T-helper 17 cell (primary cell): ENCODE measurements at places on chromosomes 3 and 15. TPM values are rescaled to one million over a fixed set of nuclear protein-coding genes. Genes with fewer than 3 reads are reported as not detected.

- peaks cover 7% of the 10 kb centered on the region for H3K4me1 ChIP-seq
- no peak for DNase-seq
- peaks cover 8% of the 10 kb centered on the region for H3K27me3 ChIP-seq
- H3K36me3 ChIP-seq: no peaks in the 10 kb centered on the region
Observed at GRCh38 chr15:98734466-98735199, 86.3 kb downstream of the IGF1R start.

GRCh38 chr15:62706317-62706716 lies 336.2 kb upstream of the TPM1 start:
- no peak overlapping the region for H3K4me3 ChIP-seq
- H3K36me3 ChIP-seq: no peaks in the 10 kb centered on the region
- no peak for DNase-seq
- peaks cover 12% of the 10 kb centered on the region for H3K27me3 ChIP-seq
- no peaks in the 10 kb centered on the region for H3K4me1 ChIP-seq
- H3K27ac ChIP-seq: no peak overlapping the region

GRCh38 chr15:98954411-98954810 lies 53.2 kb downstream of the PGPEP1L start:
- no peak overlapping the region for H3K4me3 ChIP-seq
- no peak for DNase-seq
- H3K27ac ChIP-seq: no peak overlapping the region
- no peaks in the 10 kb centered on the region for H3K4me1 ChIP-seq
- no peaks in the 10 kb centered on the region for H3K27me3 ChIP-seq
- H3K36me3 ChIP-seq: peaks cover 4% of the 10 kb centered on the region

DNA sequence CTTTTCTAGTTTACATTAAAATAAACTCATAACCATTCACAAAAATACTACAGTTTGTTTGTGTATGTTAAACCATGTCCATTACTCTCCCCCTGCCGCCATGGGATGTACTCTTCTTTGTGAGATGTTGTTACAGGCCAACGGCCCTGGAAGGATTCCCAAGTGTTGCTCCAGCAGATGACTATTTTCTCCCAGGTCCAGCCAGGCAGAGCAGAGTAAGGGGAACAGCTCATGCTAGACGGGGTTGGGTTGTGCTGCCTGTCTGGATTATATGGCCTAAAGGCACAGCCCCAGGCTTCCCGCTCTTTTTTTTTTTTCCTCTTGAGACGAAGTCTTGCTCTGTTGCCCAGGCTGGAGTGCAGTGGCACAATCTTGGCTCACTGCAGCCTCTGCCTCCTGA lies 24.5 kb upstream of the SLCO2A1 start:
- H3K36me3 ChIP-seq: no peaks in the 10 kb centered on the region
- no peak overlapping the region for H3K4me3 ChIP-seq
- H3K27me3 ChIP-seq: peaks cover 41% of the 10 kb centered on the region
- H3K27ac ChIP-seq: no peak overlapping the region
- peaks cover 6% of the 10 kb centered on the region for H3K4me1 ChIP-seq
- no peak for DNase-seq

GRCh38 chr3:34001022-34001421 lies 202.6 kb downstream of the PDCD6IP start:
- H3K4me3 ChIP-seq: no peak overlapping the region
- no peaks in the 10 kb centered on the region for H3K36me3 ChIP-seq
- DNase-seq: no peak
- no peak overlapping the region for H3K27ac ChIP-seq
- H3K27me3 ChIP-seq: peaks cover 4% of the 10 kb centered on the region

GRCh38 chr3:23751212-23751723 lies 54.5 kb upstream of the UBE2E1 start:
- H3K27ac ChIP-seq: no peak overlapping the region
- no peaks in the 10 kb centered on the region for H3K36me3 ChIP-seq
- H3K27me3 ChIP-seq: peaks cover 11% of the 10 kb centered on the region
- H3K4me3 ChIP-seq: no peak overlapping the region
- DNase-seq: no peak
- H3K4me1 ChIP-seq: no peaks in the 10 kb centered on the region

DNA sequence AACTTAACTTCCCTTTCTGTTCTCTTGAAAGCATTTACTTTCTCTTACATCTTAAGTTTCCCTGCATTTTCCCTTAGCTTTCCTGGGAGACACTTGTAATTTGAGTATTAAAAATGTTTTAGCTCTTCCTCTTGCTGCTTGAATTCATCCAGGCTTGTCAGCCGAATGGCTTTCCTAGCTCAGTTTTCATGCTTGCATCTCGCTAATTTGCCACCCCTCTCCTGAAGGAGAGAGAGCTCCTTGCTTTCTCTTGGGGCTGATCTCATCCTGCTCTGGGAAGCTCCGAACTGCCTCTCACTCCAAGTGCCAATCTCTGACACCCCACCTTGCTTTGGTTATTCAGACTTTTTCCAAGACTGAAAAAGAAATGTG lies 374.6 kb upstream of the TBL1XR1 start:
- peaks cover 3% of the 10 kb centered on the region for H3K4me1 ChIP-seq
- H3K27me3 ChIP-seq: peaks cover 6% of the 10 kb centered on the region
- H3K4me3 ChIP-seq: no peak overlapping the region
- H3K27ac ChIP-seq: no peak overlapping the region

GRCh38 chr3:169563775-169564059 lies 99.8 kb downstream of the MECOM start:
- H3K4me1 ChIP-seq: peaks cover 2% of the 10 kb centered on the region
- no peaks in the 10 kb centered on the region for H3K36me3 ChIP-seq
- no peak for DNase-seq
- peaks cover 12% of the 10 kb centered on the region for H3K27me3 ChIP-seq

GRCh38 chr3:47661121-47661752 lies 82.6 kb upstream of the CSPG5 start:
- H3K27ac ChIP-seq: no peak overlapping the region
- peaks cover 20% of the 10 kb centered on the region for H3K36me3 ChIP-seq
- no peak for DNase-seq
- peaks cover 5% of the 10 kb centered on the region for H3K4me1 ChIP-seq
- H3K4me3 ChIP-seq: no peak overlapping the region

- peaks cover 4% of the 10 kb centered on the region for H3K36me3 ChIP-seq
- H3K4me3 ChIP-seq: no peak overlapping the region
- no peak for DNase-seq
- peaks cover 2% of the 10 kb centered on the region for H3K4me1 ChIP-seq
Observed at GRCh38 chr3:45153658-45154437, 7.7 kb upstream of the CDCP1 start.

DNA sequence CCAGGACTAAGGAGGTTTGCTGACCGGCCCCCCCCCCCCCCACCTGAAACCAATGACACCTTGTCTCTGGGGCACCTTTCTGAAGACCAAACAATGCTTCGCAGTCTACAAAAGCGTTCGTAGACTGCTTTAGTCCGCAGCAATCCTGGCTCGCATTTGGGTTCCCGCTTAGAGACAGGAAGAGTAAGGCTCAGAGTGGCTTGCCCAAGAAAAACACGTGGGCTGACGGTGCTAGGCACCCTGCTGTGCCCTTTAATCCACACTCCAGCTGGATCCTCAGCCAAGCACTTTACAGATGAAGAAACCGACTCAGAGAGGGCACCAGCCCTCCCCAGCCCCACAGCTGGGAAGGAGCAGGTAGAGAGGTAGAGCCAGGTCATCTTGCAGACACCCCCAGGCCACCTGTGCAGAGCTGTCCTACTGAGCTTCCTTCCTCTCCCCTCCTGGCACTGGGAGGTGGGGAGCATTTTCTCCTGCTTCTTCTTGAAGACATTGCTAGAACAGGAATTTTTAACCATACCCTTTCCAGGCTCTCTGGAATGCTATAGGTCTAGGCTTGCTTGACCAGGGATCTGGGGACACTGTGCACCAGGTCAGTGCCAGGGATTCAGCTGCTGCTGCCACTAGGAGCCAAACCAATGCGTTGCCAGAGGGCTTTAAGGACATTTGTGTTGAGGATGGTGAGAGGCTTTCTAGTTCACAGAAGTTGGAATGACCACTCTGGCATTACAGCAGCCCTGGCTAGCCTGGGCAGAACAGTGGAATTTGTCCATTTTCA lies 1.0 kb upstream of the KLF15 start:
- peaks cover 9% of the 10 kb centered on the region for H3K4me1 ChIP-seq
- H3K27ac ChIP-seq: no peak overlapping the region
- peak overlapping the region; percentile 90 for H3K4me3 ChIP-seq
- H3K36me3 ChIP-seq: peaks cover 9% of the 10 kb centered on the region

DNA sequence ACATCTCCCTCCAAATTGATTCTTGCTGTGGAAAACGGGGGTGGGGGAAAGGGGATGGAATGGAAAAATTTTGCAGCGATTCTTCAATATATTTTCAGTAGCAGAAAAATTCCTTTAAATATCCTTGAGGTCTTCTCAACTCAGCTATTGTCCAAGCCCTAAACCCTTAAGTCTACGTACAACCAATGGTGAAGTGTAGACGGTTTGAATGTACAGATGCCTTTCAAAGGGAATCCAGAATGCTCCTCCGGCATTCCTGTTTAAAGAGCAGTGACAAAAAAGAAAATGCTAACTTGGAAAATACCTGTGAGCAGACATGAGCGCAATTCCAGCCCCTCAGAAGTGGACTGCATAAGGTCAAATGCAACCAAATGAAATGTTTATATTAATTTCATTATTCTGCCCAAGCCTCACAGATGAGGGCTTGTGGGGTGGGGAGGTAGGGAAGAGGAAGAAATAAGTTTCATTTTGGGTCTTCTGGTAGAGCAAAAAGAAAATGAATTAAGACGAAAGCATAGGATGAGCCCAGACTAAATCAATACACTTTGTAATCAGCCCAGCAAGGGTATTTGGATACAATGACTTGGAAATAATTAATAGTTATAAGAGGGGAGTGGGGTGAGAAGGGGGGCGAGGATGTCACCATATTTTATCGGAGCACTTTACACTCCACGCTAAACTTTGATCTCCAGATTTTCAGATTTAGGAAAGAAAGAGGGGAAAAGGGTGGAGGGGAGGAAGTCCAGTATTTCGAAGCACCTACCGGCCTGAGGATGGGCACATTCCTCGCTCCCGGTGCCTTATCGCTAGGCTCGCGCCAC lies 2.7 kb downstream of the FOXP1 start:
- no peak for DNase-seq
- H3K27ac ChIP-seq: peak overlapping the region; percentile 95
- no peaks in the 10 kb centered on the region for H3K27me3 ChIP-seq
- H3K4me1 ChIP-seq: peaks cover 28% of the 10 kb centered on the region

GRCh38 chr15:67801926-67802914 lies 23.1 kb upstream of the SKOR1 start:
- no peaks in the 10 kb centered on the region for H3K36me3 ChIP-seq
- H3K4me1 ChIP-seq: peaks cover 2% of the 10 kb centered on the region

- peaks cover 6% of the 10 kb centered on the region for H3K27me3 ChIP-seq
- H3K36me3 ChIP-seq: no peaks in the 10 kb centered on the region
- no peak for DNase-seq
- H3K4me3 ChIP-seq: no peak overlapping the region
- H3K4me1 ChIP-seq: no peaks in the 10 kb centered on the region
Observed at GRCh38 chr3:8371960-8372463, 129.6 kb upstream of the LMCD1 start.

DNA sequence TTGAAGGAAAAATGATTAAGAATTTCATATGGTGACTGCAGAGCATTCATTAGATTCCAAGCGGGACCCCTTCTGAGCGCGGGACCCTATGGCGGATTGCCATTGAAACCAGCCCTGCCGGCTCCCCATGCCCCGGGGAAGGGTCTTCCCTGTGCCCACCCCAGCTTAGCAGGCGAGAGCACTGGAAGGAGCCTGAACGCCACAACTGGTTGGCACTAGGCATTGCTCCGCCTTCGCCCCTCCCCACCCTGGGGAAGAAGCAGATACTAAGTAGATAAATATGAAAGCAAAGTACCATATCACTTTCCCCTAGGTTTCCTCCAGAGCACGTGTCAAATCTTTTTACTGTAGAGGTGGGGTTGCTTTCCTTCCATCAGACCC lies 70.7 kb downstream of the CYP19A1 start:
- peaks cover 2% of the 10 kb centered on the region for H3K36me3 ChIP-seq
- H3K4me3 ChIP-seq: no peak overlapping the region
- no peak for DNase-seq
- H3K27ac ChIP-seq: no peak overlapping the region
- H3K27me3 ChIP-seq: peaks cover 14% of the 10 kb centered on the region
- H3K4me1 ChIP-seq: peaks cover 5% of the 10 kb centered on the region

- no peaks in the 10 kb centered on the region for H3K4me1 ChIP-seq
- H3K4me3 ChIP-seq: no peak overlapping the region
- no peak overlapping the region for H3K27ac ChIP-seq
- H3K27me3 ChIP-seq: peaks cover 8% of the 10 kb centered on the region
- no peaks in the 10 kb centered on the region for H3K36me3 ChIP-seq
Observed at GRCh38 chr3:61353382-61353781, 102.1 kb upstream of the FHIT start.

- peaks cover 51% of the 10 kb centered on the region for H3K4me1 ChIP-seq
- H3K36me3 ChIP-seq: no peaks in the 10 kb centered on the region
- H3K27me3 ChIP-seq: no peaks in the 10 kb centered on the region
Observed at GRCh38 chr3:12994357-12994606, 78.9 kb downstream of the IQSEC1 start.

DNA sequence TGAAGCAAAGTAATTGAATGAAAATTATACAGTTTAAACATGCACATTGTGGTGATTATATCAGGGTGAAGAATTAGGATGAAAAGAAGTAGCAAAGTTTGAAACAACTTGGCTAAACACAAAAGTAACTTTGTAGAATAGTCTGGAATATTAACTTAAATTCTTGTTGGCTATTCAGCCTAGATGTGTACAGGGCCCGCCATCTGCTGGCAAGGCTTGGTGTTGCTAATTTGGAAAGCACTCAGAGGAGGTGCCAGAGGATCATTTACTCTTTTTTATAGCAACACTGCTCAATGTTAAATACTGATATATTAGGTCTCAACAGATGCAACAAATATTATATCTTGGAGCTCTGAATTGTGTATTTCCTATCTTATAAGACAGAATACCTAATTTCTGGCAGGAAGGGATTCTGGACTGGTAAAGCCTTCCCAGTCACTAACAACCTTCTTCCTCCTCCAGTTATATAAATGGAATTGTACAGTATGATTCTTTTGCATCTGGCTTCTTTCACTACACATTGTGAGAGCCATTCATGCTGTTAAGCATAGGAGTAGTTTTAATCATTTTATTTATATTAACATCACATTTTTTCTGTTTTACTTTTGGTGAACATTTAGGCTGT lies 36.1 kb downstream of the TTC23 start:
- no peak overlapping the region for H3K4me3 ChIP-seq
- no peaks in the 10 kb centered on the region for H3K4me1 ChIP-seq
- H3K27me3 ChIP-seq: peaks cover 22% of the 10 kb centered on the region
- no peaks in the 10 kb centered on the region for H3K36me3 ChIP-seq
- no peak for DNase-seq
- H3K27ac ChIP-seq: no peak overlapping the region

DNA sequence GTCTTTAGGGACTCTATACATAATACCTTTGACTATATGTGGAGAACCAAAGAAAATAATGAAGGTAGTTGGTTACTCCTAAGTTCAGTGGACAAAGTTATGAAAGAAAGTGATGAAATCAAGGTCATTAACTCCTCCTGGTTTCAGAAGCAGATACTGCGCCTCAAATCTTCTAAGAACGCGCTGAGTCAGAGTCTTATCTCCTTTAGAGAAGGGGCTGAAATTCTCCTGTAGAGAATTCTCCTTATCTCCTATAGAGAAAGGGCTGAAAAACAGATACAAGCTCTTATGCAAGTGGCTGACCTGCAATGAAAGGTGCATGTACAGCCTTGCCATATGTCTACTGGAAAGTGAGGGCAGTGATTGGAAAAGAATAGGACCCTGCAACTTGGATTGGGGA lies 824.2 kb downstream of the NSUN3 start:
- DNase-seq: no peak
- H3K4me1 ChIP-seq: no peaks in the 10 kb centered on the region
- no peak overlapping the region for H3K27ac ChIP-seq
- H3K36me3 ChIP-seq: no peaks in the 10 kb centered on the region

The NR1I2 gene
- total RNA-seq: not detected

The TERC gene
- total RNA-seq: 11.0 TPM

The RTP3 gene
- not detected for total RNA-seq

The MYO1E gene
- total RNA-seq: 4.0 TPM

The ECE2 gene
- not detected for total RNA-seq

The CTDSPL2 gene
- 73.4 TPM for total RNA-seq

The SLC12A1 gene
- total RNA-seq: not detected
